ENCODE measurements at places on chromosomes 7 and 10. TPM values are rescaled to one million over a fixed set of nuclear protein-coding genes. Genes with fewer than 3 reads are reported as not detected.

DNA sequence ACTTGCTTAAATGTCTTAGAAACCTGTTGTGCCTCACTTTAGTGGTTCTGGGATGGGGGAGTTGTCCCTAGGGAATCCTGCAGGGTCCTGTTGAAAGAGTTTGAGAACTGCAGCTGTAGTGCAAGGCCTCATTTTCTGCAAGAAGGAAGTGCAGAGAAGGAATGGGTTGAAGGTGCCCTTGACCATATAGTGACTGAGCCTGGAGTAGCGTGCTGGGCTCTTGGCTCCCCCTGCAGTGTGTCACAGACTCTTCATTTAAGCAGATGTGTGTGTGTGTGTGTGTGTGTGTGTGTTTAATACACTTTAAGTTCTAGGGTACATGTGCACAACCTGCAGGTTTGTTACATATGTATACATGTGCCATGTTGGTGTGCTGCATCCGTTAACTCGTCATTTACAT, 92.2 kb downstream of the GRK5 start:
- no peak for DNase-seq

DNA sequence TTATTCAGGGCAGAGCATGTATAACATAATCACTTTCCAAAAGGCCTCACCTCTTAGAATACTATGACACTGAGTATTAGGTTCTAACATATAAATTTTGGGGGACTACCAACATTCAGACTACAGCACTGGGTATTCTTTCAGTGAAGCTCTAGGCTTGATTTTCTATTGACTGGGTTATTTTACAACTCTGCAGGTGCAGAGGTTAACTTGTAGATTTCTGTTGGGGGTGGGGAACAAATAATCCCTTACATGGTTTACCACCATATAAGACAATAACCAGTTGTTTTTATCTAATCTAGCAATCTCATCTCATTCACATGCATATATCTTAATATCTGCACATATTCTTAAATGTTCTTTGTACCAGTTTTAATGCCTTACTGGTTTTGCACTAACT, 73.9 kb downstream of the ATE1 start:
- no peak for DNase-seq

GRCh38 chr10:15817409-15818046, 42.8 kb downstream of the MINDY3 start:
- DNase-seq: no peak

DNA sequence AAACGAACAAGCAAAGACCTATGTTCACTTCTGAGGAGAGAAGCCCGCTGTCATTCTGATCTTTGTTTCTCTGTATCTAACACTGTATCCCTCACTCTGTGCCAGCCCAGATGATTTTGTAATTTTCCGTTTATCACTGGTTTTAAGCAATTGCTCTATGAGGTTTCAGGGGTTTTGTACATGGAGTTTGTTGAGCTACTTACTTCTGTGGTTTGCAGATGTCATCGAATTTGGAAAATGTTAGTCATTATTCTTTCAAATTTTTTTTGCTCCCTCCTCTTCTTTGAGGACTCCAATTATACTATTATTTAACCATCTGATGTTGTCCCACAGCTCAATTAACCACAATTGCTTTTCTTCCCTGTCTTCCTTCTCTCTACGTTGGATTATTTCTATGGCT, 650.9 kb upstream of the IGFBP3 start:
- DNase-seq: no peak

- DNase-seq: no peak
These were observed 38.5 kb downstream of the CCDC186 start for GRCh38 chr10:114135476-114135875.

LRCH4 gene
- 17.0 TPM for total RNA-seq

DNA sequence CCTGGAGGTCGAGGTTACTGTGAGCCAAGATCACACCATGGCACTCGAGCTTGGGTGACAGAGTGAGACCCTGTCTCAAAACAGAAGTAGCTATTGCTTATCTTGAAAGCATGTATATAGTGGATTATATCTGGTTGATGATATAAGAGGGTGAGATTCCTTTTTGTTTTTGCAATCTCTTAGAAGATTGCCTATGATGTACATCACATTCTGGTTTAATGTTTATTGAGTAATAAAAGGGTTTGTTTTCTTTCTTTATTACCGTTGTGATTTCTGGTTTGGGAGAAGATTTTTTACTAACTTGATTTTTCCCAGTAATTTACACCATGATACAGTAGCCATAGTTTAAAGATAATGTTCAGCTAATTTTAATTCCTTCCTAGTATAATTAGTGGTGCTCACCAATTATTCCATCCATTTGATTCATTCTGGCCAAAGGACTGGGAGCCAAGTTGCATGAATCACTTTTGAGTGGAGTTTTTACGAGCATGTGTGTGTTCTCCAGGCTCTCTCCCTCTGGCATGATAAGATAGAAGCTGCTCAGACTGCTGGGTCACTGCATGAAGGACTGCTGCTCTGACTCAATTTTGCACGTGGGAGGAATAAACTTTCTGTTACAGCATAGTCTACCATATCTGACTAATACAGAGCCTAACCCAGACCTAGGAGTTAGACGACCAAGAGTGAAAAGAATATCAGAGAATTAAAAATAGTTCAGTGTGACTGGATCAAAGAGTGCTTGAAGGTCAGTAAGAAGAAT, 13.5 kb upstream of the TSPAN13 start:
- peak; percentile 81 for DNase-seq

MIOS gene
- total RNA-seq: 33.3 TPM

SRRM3 gene
- total RNA-seq: 0.24 TPM

DNA sequence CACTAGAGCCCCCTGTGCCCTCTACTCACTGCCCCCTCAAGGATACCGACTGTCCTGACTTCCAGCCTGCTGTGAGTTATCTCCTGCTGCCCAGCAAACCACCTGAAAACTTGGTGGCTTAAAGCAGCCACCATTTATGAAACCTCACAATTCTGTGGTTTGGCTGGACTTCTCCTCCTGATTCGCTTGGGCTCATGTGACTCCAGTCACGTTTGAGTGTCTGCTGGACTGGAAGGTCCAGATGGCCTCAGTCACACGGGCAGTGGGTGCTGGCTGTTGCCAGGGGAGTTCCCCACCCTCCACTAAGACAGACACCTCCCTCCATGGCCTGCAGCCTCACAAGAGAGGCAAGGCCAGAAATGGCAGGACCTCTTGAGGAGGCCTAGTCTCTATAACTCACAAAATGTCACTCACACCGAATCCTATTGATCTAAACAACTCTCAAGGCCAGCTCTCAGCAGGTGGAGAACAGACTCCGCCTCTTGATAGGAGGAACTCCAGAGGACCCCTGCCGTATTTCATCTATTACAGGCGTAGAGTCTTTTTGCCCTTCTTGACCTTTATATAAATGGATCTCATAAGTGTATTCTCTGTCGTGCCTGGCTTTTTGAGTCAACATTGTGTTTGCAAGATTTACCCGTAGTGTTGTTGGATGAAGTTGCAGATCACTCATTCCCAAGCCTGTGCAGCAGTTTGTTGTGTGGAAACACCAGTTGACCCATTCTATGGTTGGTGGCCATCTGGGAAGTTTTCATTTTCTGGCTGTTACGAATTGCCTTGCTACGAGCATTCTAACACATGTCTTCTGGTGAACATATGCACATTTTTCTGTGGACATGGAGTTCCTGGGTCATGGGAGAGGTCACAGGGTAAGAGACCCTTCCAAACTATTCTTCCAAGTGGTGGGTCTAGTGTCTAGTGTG, 48.3 kb downstream of the ZMIZ1 start:
- DNase-seq: no peak

TRUB1 gene
- 110 TPM for total RNA-seq

- no peak for DNase-seq
These were observed 125.0 kb downstream of the SNX13 start for GRCh38 chr7:17815318-17815717.

AGAP6 gene
- total RNA-seq: 5.0 TPM

DNA sequence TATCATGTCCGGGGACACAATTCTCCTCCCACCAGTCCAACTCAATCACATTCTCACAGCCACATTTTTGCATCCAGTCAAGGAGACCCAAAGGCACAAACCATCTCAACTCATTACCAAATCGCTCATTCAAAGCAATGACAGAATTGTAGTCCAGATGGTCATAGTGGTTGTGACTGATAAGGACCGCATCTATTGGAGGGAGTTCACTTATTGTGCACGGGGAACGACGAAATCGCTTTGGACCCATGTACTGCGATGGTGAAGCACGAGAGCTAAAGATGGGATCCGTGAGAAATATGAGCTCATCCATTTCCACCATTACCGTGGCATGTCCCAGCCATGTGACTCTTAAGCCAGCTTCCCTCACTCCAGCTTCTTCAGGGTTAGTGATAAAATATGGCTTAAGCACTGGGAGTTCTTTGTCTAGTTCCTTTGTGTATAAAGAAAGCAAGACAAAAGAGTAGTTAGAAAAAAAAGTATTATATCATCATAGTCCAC, 29.1 kb downstream of the NAPEPLD start:
- no peak for DNase-seq

ACHE gene
- total RNA-seq: 0.16 TPM

TMEM273 gene
- not detected for total RNA-seq

IFT22 gene
- 50.3 TPM for total RNA-seq

KCNIP2 gene
- total RNA-seq: 0.58 TPM

- no peak for DNase-seq
These were observed 46.4 kb downstream of the DENND2A start for GRCh38 chr7:140594131-140594691.

LIPK gene
- total RNA-seq: not detected

- DNase-seq: no peak
These were observed 281.5 kb downstream of the GRID1 start for GRCh38 chr10:86085136-86085535.

MCM10 gene
- 39.3 TPM for total RNA-seq

- no peak for DNase-seq
These were observed 252.2 kb downstream of the GALNT17 start for GRCh38 chr7:71384094-71384493.

GRCh38 chr10:66307826-66308225, 618.0 kb upstream of the LRRTM3 start:
- no peak for DNase-seq

TPK1 gene
- total RNA-seq: 1.5 TPM

PTER gene
- 26.0 TPM for total RNA-seq

- no peak for DNase-seq
These were observed 183.1 kb downstream of the GPAM start for GRCh38 chr10:112000466-112000865.

GRCh38 chr7:72109566-72109965, 302.6 kb downstream of the CALN1 start:
- no peak for DNase-seq

MKRN1 gene
- total RNA-seq: 46.6 TPM

GALNT11 gene
- total RNA-seq: 48.8 TPM

DNA sequence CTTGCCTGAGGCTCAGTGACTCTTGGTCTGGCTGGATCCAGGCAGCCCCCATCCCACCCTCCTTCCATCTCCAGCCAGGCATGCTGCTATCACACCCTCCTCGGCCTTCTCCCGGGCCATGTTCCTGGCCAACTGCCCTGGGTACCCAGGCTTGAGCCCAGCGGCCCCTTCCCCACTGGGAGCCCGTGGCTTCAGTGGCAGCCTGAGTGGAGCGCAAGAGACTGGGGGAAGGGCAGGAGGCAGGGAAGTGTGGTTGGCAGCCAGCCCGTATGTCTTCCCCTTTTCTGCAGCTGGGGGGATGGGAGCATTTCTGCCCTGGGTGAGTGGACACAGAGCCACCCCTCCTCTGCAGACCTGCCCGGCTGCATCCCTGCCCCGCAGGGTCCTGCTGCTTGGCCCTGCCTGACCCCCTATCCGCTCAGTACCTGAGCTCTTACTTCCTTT, 148.5 kb downstream of the ARHGAP22 start:
- DNase-seq: peak; percentile 36

- no peak for DNase-seq
These were observed 54.1 kb downstream of the C10orf105 start for GRCh38 chr10:71665456-71665855.

DNA sequence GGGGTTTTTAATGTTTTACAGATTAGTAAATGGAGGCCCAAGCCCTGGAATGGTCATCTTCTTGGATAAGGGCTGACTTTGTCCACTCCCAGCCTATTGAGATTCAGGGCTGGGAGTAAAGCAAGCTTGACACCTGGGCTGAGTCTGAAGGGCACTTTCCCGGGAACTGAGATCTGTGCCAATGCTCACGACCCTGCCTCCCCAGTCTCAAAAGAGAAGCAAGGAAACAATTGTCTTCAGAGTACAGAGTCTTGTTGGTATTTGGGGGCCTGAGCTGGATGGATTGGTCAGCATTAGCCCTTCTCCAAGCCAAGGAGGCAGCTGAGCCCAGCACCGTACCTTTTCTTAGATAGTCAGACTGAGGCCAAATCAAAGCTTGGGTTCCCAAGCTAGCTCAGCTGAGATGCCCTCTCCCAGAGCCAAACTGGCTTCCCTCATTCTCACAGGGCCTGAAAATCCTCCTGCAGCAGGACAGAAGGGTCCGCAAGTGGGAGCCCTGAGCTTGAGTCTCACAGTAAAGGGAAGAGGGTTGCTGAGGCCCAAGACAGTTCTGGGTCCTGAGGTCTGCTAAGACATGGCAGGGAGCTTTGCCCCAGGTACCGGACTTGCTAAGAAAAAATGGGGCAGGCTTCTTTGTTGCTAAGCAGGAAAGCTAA, 3.7 kb downstream of the DDIT4 start:
- no peak for DNase-seq

DNA sequence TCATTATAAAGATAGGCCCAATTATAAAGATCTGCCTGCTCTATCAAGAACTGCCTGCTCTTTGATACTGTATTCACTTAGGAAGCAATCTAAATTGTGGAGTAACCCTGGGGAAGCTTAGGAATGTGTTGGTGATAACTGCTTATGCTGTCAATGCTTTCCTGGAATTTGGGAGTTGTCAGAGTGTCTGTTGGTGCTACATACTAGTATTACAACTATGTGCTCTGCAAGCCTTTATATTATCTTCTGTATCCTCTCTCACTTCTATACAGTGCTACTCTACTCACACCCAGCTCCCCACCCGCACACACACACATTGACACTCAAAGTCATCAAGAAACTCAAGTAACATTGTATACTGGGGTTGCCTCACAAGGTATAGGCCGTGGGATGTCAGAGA, 6.1 kb downstream of the ZNF277 start:
- no peak for DNase-seq

- no peak for DNase-seq
These were observed 158.3 kb downstream of the ZNF438 start for GRCh38 chr10:30873411-30873810.

ZSCAN21 gene
- 13.9 TPM for total RNA-seq

IDI2 gene
- not detected for total RNA-seq

- no peak for DNase-seq
These were observed 62.5 kb downstream of the SGMS1 start for GRCh38 chr10:50561266-50561665.

DNA sequence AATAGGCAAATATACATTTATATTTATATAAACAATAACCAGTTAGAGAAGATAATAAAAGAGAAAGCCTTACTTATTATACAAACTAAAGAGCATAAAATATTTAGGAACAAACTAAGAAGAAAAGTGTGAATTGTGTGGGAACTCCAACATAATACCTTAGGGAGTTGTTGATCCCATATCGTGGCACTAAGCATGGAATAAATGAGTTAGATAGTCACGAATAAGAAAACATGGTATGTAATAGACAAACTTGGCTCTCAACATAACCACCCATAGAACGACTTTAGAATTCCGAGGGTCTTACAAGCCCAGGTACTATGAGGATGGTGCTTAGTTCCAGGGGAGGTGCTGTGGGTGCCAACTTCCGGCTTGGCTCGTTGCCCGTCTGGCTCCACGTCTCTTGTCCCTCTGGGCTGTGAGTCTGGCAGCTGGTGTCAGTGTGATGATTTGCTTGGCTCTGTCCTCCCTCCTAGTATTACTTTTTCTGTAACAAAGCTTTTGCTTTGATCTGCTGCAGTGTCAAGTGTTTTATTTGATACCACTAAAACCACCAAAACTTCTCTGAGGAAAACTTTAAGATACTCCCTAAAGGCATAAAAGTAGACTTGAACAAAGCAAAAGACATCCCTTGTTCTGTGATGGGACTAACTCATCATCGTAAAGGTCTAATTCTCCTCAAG, 9.5 kb upstream of the RBM20 start:
- peak; percentile 45 for DNase-seq

Data from SJSA1 (cell line).